ENCODE measurements at places on chromosomes 16 and 17. TPM values are rescaled to one million over a fixed set of nuclear protein-coding genes. Genes with fewer than 3 reads are reported as not detected.

The ZSWIM7 gene
- 15.8 TPM for total RNA-seq

The CHST4 gene
- not detected for total RNA-seq

The SPATA32 gene
- total RNA-seq, result not detected

The TMEM132E gene
- total RNA-seq, result 0.09 TPM

The NF1 gene
- total RNA-seq, result 53.5 TPM

The SLC5A11 gene
- total RNA-seq, result not detected
